ENCODE measurements at places on chromosomes 3 and 15.
A peak's percentile ranks its signal among the peaks of the same experiment; 100 is the strongest.

GRCh38 chr3:58880182-58880581, 169.6 kb downstream of the CFAP20DC start:
- DNase-seq, result no peak

GRCh38 chr3:194930377-194931204, 244.9 kb downstream of the FAM43A start:
- DNase-seq, result peak; percentile 68

GRCh38 chr3:57752307-57752706, 3.8 kb upstream of the SLMAP start:
- DNase-seq, result peak; percentile 69

- DNase-seq, result no peak
Observed at GRCh38 chr15:93449798-93450197, 360.8 kb upstream of the RGMA start.

DNA sequence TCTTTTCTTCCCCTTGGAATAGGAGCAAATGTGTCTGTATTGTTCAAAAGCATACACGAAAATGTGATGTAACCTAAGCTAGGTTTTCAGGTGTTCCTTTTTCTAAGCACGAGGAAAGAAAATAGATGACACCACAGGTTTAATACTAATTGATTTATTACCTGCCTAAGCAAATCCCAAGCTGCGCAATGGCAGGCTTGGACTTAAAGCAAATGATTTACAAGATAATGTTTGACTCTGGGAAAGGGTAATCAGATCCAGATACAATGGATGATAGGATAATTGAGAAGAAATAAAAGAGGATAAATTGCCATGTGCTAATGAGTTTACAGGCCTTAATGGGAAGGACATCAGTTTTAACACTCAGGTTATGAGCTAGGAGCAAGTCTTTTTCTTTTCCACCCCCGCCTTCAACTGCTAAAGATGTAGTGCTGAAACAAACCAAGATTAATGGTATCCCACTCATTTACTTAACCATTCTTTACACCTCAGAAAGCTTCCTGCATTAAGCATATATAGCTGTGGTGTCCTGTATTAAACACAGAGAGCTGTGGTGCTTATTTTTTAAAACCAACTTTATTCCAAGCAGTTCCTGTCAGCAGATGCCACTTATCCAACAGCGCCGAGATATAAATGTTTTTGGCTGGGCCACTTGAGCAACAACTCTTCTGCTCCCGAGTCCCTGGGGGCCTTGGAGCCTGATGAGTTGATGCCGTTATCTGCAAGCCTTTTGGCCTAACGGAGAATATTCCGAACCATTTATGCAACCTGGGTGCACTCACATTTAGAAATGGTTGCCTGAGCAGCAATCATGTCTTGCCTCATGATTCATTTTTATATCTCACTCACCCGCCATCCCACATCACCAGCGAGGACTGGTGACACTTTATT, 205.5 kb downstream of the MECOM start:
- no peak for DNase-seq

GRCh38 chr15:69509131-69509530, 56.5 kb downstream of the RPLP1 start:
- no peak for DNase-seq

DNA sequence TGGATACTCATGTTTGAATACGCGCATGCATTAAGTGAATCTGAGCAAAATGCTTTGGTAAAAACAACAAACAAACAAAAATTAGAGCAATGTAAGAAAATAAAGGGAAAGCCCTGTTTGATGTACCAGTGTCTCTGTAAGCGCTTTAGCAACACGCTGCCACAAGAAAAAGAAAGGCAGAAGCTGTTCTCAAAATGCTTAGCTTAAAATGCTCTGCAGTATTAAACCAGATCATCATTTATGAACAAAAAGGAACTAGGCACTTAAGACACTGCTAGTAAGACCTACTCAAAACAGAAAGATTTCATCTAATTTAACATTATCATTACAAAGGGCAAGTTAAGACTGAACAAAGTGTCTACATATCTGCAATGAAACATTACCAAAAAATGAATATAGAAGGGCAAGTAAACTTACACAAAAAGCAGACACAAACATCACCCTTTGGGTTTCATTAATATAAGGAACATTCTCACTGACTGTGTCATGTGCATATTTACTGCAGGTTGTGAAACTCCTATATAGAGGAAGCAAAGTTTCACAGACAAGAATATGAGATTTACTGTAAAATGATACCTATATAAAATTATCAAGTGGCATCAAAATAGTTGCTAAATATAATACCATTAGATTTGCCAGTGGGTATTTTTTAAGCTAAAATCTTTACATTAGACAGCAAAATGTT, 102.1 kb downstream of the FBXL22 start:
- no peak for DNase-seq

DNA sequence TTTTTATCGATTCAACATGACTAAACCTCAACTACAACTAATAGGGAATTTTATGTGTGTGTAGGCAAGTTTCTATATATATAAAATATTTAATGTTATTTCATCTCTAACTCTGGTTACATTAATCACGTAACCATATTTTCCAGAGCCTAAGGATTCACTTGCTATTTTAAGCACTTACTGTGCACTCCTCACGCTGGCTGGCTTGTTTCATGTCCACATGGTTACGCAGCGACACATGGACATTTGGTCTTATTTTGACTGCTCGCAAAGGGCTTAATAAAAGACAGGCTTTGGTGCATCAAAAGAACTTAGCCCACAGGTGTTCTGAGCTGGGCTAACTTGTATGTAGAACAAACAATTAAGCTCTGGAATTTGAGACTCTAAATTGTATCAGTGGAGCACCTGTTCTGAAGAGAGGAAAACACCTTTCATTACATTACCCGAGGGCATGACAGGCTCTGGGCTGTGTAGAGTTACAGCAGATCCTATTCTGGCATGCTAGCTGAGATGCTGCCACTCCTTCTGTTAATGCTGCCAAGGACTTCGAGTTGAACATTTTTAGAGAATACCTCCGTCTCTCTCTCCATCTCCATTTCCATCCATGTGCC, 130.0 kb upstream of the NR2F2 start:
- peak; percentile 35 for DNase-seq

GRCh38 chr15:67311731-67312130, 57.1 kb downstream of the IQCH start:
- no peak for DNase-seq

DNA sequence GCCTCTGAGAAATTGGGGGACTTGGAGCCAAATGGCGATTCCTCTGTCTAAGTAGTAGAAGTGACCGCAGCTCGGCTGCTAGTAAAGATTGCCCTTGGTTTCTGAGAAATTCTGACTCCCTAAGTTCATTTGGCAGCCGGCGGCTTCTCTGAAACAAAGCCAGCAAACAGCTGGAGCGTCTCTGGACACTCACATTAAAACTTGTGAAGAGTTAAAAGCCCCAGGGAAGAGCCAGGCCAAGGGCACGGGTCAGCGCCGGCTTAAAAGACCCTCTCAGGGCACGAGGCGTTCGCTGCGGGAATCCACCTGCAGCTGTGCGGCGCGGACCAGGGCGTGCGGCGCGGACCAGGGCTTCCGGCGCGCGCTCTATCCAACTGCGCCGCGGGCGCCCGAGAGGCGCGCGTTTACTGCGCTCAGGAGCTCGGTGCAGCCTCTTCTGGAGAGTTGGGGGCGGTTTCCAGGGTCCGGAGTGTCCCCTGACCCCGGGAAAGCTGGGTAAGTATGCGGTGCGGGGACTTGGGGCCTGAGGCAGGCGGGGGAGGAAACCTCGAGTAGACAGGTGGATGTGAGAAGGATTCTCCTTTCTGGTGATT, at the start of gene COL6A5:
Gene COL6A5, plus strand, starts transcription at position 186 of the 593 bp plus-strand sequence. CDS start 27,967 bp downstream, outside the sequence.
- DNase-seq, result no peak

- no peak for DNase-seq
Observed at GRCh38 chr15:89628806-89629715, 26.2 kb downstream of the KIF7 start.

- DNase-seq, result no peak
Observed at GRCh38 chr3:85726241-85726640, 767.5 kb downstream of the CADM2 start.

GRCh38 chr15:79025201-79025600, 65.4 kb downstream of the RASGRF1 start:
- DNase-seq, result no peak

DNA sequence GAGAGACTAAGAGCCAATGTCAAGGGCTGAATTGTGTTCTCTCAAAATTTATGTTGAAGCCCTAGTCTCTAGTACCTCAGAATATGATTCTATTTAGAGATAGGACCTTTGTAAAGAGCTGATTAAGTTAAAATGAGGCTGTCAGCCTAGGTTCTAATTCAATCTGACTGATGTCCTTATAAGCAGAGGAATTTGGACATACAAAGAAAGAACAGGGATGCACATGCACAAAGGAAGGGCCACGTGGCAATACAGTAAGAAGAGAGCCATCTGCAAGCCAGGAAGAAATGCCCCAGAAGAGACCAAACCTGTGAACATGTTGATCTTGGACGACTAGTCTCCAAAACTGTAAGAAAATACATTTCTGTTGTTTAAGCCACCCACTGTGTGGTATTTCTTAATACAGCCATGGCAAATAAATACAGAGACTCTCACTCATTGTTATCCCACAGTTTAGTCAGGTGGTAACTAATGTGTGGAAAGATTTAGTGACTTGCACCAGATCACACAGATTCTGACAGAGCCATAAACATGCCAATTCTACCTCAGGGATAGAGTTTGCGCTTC, 652.2 kb downstream of the NAALADL2 start:
- no peak for DNase-seq

GRCh38 chr3:69090021-69090420, 5.3 kb downstream of the ARL6IP5 start:
- DNase-seq, result peak; percentile 92

GRCh38 chr3:171254315-171254714, 205.9 kb downstream of the TNIK start:
- DNase-seq, result no peak

GRCh38 chr3:101039285-101039684, 46.1 kb upstream of the ABI3BP start:
- no peak for DNase-seq

- DNase-seq, result no peak
Observed at GRCh38 chr3:118406562-118406961, 628.1 kb downstream of the IGSF11 start.

GRCh38 chr3:17514597-17514996, 227.8 kb downstream of the TBC1D5 start:
- no peak for DNase-seq

DNA sequence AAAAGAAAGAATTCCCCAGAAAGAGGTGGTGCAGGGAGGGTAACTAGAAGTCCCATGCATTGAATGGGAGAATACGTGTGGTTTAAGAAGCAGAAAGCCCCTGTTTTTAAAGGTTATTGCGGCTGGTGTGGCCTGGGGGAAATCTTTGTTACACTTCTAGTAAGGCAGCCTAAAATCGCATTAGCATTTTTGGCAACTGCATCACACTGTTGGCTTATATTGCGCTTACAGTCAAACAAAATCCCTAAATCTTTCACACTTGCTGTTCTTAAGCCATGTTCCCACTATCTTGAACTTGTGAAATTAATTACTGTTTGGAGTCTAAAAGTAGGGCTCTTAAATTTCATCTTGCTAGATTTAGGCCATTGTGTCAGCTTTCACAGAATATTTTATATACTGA, 66.0 kb upstream of the GOLIM4 start:
- no peak for DNase-seq

- DNase-seq, result no peak
Observed at GRCh38 chr3:50050361-50050760, 38.4 kb upstream of the RBM5 start.

DNA sequence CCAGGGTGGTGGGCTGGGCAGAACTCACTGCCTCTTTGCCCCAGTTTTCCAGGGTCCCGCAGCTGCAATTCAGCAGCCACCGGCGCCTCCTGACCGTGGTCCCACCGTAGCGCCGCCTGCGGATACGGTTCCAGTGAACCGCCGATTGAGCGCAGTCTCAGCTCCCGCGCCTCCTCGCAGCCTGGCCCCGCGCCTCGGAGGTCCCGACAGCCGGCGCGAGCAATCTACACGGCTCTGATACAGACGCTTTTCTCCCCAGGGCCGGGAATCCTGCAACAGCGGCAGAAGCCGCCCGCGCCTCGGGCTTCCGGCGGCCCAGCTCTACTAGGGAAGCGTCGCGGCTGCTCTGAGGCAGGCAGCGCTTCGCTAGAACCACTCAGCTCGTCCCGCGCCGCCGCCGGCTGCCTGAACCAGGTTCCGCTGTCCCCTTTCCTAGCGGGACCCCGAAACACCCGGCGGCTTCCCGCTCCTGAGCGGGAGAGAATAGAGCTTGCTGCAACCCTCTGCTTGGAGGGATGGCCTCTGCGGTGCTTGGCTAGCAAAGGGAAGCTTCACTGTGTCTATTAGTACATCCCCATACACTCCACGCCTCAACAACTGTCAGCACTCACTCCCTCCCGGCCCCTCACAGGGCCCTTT, 3.1 kb downstream of the FOXL2NB start:
- DNase-seq, result no peak

- DNase-seq, result no peak
Observed at GRCh38 chr3:100456745-100457144, 35.7 kb upstream of the TMEM45A start.

- no peak for DNase-seq
Observed at GRCh38 chr3:40012381-40012780, 203.0 kb downstream of the MYRIP start.

DNA sequence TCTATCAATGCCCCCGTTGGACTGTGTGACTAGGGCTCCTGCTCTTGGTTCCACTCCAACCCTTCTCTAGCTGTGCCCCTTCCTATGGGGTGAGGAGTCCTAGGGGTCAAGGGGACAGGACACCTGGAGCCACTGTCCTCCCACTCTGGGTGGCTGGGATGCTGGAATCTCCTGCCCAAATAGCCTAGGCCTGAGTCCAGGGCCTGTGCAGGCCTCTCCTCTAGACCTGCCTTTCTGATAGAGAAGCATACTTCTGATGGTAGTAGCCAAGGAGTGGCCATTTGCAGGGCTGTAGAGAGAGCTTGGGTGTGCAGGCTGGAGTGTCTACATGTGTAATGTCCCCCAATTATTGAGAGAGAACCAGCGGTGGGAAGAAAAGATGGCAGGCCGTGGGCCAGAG, 54.2 kb downstream of the ITGA11 start:
- no peak for DNase-seq
